ENCODE measurements at places on chromosomes 6 and 20.

- no peak for DNase-seq
Measured at GRCh38 chr6:33107641-33108040, 31.9 kb downstream of the HLA-DPB1 start.

DNA sequence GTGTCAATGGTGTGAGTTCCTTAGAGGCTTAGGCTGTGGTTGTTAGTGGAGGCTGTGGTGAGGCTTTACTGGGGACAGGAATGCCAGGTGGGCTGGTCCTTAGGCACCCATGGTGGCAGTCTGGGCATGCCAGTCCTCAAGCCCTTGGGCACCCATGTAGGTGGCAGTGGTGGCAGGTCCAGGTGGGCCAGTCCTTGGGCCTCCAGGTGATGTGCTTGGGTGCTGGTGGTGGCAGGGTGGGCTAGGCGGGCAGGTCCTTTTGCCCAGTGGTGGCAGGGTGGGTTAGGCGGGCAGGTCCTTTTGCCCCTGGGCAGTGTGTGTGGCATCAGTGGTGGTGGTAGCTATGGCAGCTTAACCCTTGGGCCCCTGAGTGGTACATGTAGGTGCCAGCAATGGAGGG, 133.8 kb downstream of the FLRT3 start:
- DNase-seq, result no peak

DNA sequence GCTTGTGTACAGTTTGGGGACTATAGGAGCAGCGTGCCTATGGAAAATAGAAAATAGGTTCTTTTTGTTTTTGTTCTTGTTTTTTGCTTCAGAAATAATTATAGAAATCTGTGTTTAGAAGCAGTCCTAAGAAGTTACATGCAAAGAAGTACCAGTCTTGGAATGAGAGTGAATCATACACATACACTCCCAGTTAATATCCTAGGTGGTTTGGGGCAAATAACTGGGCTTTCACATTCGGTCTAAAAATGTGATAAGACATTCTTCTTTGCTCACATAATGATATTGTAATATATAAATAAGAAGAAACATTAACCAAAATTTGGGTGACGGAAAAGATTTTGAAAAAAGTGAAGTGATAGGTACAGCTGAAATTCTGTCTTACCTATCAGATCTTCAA, 61.0 kb downstream of the ENPP1 start:
- DNase-seq, result no peak

GRCh38 chr20:57000441-57000968, 265.9 kb downstream of the BMP7 start:
- DNase-seq, result no peak

GRCh38 chr6:83708970-83709747, at the start of gene SNAP91:
SNAP91 (minus strand) TSS chr6:83709101; CDS start chr6:83707927, 1,174 bp downstream.
- peak; percentile 2 for DNase-seq

GRCh38 chr6:135033238-135033637, 21.4 kb downstream of the HBS1L start:
- DNase-seq, result no peak

DNA sequence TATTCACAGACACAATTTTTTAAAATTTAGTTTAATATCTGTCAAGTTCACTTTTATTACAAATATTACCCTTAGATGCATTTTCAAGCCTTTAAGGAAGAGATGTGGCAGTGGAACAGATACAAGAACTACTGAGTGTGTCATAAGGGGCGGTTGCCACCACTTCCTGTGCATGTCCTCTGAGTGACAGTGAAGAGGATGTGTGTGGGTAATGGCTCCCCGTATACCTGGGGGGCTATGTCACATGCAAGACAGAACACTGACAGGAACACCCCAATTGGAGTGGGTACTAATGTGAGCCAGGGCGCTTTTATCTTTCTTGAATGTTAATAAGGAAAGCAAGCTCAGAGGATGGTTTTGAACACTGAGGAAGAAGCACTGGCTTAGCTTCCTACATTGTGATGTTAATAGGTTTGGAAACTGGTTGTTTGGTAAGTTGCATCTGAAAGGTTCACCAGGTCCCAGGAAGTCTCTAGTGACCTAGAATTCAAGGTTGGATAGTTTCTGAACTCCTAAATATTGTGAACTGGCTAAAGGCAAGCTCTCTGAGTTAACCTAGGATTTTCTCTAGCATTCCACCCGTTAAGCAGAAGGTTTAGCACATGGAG, 83.4 kb upstream of the ASF1A start:
- DNase-seq, result peak; percentile 69

GRCh38 chr6:158170656-158171081, 2.5 kb downstream of the GTF2H5 start:
- no peak for DNase-seq

DNA sequence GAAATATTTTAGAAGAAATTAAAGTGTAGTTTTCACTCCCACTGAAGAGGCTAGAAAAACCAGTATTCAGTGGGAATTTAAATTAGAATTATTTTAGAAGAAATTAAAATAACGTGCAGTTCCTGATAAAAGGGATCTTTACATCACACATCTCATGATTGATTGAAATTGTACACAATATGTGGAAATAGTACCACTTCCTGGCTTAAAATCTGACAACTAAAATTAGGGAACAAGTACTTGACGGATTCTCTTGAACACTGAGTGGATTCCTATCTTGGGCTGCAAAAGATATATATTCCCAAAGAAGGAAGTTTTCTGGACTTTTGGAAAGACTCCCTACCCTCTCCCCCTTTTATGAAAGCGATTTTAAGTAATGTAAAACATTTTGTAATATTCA, 14.6 kb upstream of the MTCL3 start:
- DNase-seq, result no peak

DNA sequence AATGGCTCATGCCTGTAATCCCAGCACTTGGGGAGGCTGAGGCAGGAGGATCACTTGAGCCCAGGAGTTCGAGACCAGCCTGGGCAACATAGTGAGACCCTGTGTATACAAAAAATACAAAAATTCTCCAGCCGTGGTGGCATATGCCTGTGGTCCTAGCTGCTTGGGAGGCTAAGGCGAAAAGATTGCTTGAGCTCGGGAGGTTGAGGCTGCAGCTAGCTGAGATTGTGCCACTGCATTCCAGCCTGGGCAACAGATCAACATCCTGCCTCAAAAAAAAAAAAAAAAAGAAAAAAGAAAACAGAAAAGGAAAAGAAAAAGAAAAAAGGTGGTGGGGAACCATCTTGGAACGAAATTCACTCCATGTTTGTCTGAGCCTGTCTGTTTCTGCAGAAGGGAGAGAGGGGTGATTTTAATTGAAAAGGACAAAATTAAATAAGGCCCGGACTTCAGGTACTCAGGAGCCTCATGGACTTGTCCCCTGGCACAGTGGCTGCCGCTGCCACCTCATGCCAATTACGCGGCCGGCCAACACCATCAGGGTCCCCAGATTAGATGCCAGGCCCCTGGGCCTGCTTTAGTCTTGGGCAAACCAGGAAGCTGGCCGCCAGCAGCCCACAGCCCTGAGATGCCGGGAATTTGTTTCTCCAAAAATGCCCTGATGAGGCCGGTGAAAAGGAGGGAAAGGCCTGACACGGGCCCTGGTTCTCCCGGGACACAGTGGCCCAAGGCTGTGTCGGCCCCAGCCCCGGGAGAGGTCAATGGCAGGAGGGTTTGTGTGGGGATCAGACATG, 37.8 kb upstream of the STX16 start:
- no peak for DNase-seq

DNA sequence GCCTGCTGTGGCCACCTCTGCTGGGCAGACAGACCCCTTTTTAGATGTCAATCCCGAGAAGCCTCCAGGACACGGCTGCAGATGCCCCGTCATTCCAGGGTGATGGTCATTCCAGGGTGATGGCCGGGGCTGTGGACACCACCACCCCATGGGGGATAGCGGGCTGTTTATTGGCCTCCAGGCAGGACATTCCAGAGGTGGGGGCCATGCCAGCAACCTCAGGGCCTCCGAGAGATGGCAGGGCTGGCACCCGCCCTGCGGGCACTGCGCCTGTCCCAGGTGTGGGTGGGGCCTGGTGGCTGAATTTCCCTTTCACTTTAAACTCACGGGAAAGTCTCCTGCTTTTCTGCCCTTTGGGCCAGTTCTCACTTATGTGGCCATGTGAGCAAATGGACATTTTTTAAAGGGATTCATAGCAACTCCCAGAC, 14.5 kb downstream of the COL9A3 start:
- DNase-seq, result no peak

DNA sequence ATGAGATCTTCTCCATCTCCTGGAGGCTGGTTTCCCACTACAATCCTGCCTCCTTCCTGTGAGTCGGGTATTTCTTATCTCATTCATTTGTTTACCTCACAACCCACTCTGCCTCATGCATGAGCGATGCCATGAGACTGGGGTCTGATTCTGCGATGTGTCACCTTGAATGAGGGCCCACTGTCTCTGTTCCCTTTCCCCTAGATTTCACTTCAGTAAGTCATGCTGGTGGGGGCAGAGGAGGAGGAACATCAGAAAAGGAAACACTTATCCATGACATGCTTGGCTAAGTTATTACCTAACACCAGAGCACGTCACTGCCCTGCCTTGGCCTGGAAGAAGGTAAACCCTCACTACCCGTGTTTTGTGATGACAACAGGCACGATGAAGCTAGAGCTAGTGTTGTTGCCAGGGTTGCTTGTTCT, 337.4 kb upstream of the PRDM1 start:
- DNase-seq, result no peak

GRCh38 chr6:148530394-148530953, 187.8 kb downstream of the SASH1 start:
- peak; percentile 24 for DNase-seq

DNA sequence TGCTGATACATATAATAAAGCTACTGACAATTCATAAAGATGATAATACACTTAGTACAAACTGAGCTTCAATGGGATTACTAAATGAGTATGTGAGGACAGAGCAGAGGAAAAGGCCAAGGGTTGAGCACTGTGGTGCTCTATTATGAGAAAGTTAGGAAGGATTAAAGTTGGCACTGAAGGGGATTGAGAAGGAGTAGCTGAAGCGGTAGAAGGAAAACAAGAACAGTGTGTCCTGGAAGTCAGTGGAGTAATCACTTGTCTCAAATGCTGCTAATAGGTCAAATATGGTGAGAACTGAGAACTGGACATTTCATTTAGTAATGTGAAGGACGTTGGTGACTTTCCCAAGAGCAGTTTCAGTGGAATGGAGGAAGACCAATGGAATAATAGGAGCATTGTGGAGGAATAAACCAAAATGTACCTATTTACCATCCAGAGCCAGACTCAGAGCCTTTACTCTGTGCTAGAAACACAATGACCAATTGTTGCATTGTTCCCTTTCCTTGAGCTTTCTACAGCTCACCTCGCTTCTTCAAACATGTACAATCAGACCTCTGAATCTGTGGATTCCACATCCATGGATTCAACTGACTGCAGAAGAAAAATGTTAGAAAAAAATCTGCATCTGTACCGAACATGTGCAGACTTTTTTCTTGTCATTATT, 255.9 kb downstream of the LAMA2 start:
- no peak for DNase-seq

GRCh38 chr20:24986436-24987015, 6.0 kb downstream of the APMAP start:
- no peak for DNase-seq

All from activated CD4-positive, alpha-beta T cell treated with anti-CD3 and anti-CD28 coated beads, Interleukin-2, amount 50 U/mL, for 16 hours (primary cell).